ENCODE measurements at places on chromosomes 3 and 15.

- no peak for DNase-seq
Observed at GRCh38 chr15:57445872-57446271, 69.6 kb downstream of the CGNL1 start.

GRCh38 chr15:77603611-77604336 is 28.9 kb downstream of the LINGO1 start:
- no peak for DNase-seq

DNA sequence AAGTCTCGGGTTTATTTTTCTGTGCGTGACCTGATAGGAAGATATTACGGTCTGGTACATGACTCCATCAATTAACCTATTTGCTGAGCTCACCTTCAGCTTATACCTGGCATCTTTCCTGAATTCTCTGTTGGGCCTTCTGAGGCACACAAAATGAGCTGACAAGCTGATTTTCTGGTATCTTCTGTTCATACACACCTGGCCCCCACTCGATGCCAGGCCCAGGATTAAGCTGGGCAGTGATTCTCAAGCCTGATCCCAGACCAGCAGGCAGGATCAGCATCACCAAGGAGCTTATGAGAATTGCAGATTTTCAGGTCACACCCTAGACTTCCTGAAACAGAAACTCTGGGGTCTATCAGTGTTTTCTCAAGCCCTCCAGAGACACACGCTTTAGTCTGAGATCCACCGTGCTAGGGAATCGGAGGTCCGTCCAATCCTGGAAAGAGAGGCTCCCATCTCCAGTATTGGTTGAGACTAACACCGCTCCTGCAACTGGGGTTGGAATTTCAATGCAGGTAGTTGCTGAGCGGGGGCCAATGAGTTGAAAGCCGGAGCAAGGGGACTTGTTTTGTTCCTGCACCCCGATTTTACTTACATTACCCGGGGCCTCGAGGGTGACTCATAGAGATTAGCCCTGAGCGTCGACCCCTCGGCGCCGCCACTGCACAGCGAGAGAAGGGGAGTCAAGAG is 636 bp upstream of the EIF1B start:
- no peak for DNase-seq

- DNase-seq = no peak
Observed at GRCh38 chr3:147368561-147369221, 37.7 kb downstream of the ZIC4 start.

DNA sequence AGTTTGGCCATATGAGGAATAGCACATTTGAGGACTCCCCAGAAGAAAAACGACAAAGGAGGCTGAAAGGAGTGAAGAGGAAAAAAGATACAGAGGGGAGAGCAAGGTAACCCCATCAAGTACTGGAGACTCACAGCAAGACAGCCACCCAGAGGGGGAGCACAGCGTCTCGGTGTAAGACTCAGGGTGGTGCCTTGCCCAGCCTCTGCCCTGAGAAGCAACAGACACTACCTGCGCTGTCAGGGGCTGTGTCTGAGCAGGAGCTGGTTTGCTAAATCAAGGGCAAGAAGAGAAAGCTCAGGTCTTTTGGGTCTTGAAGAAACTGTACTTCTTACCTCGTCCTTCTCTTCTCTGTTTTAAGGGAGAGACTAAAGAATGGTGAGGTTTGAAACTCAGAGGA is 27.9 kb downstream of the FBXO45 start:
- no peak for DNase-seq

DNA sequence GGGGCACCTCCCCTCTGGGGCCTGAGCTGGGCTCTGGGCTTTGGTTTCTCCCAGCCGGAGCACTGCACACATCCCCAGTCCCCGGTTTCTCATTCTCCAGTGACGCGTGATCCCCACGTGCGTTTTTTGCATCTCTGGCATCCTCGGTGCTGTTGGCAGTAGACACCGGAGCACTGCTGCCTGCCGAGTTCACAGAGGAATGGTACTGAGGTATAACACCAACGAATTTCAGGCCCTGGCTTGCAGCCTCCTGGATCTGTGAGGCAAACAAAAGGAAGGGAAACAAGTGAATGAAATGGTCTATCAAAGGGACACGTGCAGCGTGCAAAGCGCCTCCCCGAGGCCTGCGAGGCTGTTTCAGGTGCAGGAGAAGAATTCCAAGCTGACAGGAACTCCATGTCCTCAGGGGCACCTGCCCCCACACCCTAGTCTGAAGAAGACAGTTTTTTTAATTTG is 112.9 kb downstream of the OXNAD1 start:
- DNase-seq = no peak

GRCh38 chr3:48299746-48300712 is 33.4 kb downstream of the SPINK8 start:
- DNase-seq = peak; percentile 21

DNA sequence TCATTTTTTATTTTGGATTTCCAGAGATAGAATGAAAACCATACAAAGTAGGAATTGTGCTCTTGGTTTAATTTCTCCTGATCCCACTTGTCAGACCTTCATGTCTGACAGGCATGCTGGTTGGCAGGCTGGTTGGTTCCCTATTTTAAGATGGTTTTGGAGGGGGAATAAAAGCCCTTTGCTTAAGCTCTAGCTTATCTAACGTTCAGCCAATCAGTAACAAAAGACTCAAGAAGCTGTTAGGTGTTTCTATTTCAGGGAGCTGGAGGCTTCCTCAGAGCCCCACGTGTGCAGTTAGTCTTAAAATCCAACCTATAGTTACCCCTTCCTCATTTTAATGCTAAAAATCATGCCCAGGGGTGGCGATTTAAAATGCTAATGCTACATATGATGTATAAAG is 40.5 kb upstream of the XIRP1 start:
- no peak for DNase-seq

GRCh38 chr3:39639344-39640236 is 169.8 kb upstream of the MYRIP start:
- DNase-seq = peak; percentile 16

DNA sequence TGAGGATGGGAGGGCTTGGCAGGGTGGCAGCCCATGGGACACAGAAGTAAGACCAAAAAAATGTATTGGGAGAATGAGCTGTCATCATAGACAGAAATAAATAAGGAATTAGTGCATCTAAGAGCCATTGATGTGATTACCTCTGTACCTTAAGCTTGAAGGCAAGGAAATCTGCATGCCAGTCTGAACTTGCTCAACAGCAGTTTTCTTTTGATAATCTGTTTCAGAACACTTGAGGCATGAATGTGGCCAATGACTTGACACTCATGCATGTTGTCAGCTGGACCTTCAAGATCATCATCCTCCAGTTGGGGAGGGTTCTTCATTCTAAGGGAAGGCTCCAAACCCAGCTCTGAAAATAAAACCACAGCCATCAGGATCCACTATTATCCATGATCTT is 148.5 kb downstream of the DCLK3 start:
- no peak for DNase-seq

GRCh38 chr3:142912402-142913172 is 23.7 kb upstream of the PCOLCE2 start:
- no peak for DNase-seq

- DNase-seq = no peak
Observed at GRCh38 chr3:167350245-167350862, 29.7 kb downstream of the ZBBX start.

- DNase-seq = no peak
Observed at GRCh38 chr3:152272771-152273242, 4.1 kb downstream of the MBNL1 start.

DNA sequence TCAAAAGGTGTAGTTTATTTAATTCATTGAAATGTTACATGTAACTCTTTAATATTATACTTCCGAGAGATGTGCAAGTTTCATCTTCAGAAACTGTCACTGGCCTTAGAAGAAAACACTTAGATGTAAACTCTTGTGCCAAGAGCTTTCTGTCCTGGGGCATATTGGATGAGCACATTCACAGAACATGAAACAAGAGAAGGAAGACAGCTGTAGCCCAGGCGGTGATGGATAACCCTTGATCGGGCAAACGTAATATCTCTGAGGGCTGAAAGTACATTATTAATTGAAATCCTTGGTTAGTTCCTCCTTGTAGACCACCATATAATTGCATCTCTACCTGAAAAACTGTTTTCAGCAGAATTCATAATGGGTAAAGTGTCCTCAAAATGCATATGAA is 67.4 kb downstream of the MECOM start:
- DNase-seq = no peak

- DNase-seq = no peak
Observed at GRCh38 chr15:79897380-79897678, 515 bp upstream of the MTHFS start.

DNA sequence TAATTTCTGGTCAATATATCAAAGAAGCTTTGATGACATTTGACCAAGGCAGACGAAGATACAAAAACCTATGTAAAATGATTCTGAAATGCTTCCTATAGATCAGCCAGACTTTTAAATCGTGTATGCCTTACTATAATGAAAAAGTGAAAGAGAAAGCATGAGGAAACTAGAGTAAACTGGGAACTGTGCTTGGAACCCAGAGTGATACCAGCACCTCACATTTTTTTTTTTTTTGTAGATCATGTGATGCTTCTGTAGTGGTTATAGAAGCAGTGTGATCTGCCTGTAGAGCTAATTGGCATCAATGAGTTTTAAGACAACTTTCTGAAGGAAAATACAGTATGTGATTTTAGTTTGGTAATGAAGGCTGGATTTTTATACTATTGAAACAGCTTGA is 150.7 kb downstream of the NLGN1 start:
- no peak for DNase-seq

GRCh38 chr3:24155276-24155675 is 210.2 kb downstream of the NR1D2 start:
- no peak for DNase-seq

DNA sequence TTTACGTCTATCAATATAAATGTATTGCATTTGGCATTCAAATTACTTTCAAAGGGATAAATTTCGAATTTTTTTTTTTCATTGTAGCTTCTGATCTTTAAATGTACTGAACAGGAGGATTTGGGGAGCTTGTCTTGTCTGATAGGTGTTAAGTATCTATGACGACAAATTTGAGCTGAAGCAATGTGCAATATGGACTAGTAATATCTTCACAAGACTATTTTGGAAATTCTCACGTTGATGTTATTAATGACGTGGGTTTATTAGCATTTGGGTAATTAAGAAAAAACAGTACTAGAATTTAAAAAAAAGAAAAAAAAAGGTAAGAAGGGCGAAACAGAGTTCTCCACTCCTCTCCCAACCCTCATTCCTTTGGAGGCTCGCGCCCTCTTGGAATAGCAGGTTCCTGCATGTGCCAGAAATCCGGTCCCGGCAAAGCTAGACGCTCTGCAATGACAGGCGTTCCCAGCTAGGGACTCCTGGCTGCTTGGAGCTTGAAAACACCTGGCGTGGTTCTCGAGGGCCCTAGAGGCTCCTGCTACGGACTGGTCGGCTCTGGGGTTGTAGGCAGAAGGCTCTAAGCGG is 648 bp upstream of the P2RY1 start:
- DNase-seq = no peak

GRCh38 chr15:89680282-89680873 is 1.2 kb upstream of the PLIN1 start:
- no peak for DNase-seq

DNA sequence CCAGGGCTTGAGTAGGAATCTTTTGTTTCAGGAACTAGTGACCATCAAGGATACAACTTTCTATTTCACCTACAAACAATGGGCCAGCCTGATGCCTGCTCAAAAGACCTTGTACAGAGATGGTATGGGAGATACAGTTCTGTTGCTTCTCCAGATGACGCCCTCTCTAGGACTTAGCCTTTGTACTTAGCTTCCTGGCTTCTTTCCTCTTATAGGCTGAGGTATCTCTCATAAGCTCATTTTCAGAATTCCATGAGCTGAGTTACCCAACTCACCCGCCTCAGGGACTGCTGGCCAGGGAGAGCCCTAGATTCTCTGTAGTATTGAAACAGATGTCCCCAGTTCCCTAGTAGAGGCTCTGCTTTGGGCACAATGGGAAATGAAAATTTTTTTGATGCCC is 8.6 kb upstream of the ZNF620 start:
- DNase-seq = no peak

GRCh38 chr15:94198633-94199032 is 32.7 kb upstream of the MCTP2 start:
- DNase-seq = no peak

DNA sequence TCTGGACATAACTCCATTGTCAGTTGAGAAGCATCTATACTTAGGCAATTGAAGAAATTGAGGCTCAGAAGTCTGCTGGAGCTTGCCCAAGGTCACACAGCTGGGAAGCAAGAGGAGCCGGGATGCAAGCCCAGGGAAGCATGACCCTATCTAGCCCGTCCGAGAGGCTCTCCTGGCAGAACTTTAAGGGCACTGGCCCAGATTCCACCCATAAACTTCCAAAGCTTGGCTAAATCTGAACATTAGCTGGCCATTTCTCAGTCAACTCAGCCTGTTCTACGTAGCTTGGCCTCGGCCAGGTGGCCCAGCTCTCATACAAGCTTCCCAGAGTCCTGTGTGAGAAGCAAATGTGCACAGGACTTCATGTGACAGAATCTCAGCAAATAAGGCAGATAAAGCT is 75.8 kb downstream of the LRIG1 start:
- DNase-seq = no peak

GRCh38 chr15:91491101-91491950 is 362.2 kb upstream of the SLCO3A1 start:
- DNase-seq = peak; percentile 21

- no peak for DNase-seq
Observed at GRCh38 chr3:127097481-127097880, 95.5 kb upstream of the PRR23E start.

DNA sequence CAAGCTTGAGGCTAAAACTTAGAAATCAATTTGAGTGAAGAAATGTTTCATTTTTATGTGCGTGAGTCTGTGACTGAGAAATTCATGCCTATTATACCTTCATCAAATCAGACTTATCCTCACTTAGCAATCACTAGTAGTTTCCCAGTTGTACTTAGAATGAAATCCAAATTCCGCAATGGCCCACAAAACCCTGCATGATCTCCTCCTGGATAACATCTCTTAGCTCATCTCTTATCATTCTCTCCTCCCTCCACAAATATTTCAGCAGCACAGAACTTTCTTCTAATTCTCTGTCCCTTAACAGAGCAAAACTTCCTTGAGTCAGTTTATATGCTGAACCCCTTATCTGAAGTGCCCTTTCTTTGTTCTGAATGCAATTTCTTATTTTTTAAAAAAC is 198.8 kb upstream of the TGFBR2 start:
- no peak for DNase-seq

DNA sequence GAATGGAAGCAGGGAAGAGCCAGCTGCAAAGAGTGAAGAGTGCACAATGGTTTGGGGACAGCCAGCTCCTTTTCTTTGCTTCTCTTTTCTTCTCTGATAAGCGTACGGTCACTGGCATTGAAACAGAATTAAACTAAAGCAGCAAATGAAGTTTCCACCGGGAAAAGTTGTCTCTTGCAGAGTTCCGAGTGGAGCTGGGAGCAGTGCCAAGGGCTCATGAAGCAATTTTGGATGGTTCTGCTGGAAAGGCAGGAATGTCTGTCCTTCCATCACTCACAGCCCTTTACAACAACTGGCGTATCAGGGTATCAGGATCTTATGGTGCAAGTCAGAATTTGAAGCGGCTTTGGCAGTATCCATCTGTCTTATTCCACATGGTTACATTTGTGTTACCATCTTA is 1042.9 kb downstream of the NTRK3 start:
- DNase-seq = no peak

GRCh38 chr3:187992609-187993008 is 161.3 kb upstream of the LPP start:
- no peak for DNase-seq

- no peak for DNase-seq
Observed at GRCh38 chr15:64502551-64502950, 42.2 kb downstream of the ZNF609 start.

GRCh38 chr15:38002883-38003477 is 68.5 kb downstream of the TMCO5A start:
- DNase-seq = peak; percentile 48

GRCh38 chr3:123082370-123083065 is 15.7 kb downstream of the PDIA5 start:
- DNase-seq = no peak

GRCh38 chr3:176799675-176800074 is 397.6 kb downstream of the TBL1XR1 start:
- no peak for DNase-seq

All from CD4-positive, alpha-beta T cell treated with Interferon gamma for 1 hour (primary cell).